Globus pallidus (tissue), 1 donor: ENCODE measurements at places on chromosomes 7 and 10.

GRCh38 chr7:101146-102046, 91.0 kb upstream of the FAM20C start:
- no peak for DNase-seq

GRCh38 chr10:120806081-120806480, 45.1 kb upstream of the WDR11 start:
- no peak for DNase-seq

DNA sequence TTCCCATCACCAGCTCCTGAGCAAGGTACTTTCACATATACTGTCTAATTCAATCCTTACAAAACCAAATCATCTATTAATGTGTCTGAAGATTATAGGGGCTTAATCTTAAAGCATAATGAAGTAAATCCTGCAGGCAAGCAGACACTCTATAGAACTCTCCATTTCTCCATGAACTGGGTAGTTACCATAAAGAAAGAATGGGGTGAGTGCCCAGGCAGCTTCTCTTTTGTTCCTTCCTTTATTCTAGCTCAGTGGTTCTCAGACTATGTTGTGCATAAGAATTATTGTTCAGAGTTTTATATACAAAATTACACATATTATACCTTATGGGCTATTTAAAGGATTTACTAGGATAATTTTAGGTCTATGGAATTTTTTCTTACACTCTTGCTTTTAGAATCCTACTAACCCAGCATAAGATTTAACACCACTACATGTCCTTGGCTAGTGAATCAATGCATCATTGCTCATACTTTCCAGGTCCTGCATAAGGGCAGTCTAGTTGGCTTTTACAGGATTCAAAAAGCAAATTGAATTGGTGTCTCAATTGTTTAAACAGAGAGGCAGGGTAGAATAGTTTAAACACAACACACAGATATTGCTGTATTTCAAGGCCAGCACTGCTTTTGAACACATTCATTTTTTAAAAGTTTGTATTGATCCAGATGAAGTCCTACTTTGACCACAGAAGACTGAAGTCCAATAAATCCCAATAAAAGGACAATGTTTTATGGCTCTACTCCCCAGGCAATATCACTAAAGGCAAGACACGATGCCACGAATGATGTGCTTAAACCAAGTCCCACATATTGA, 12.9 kb downstream of the SGCE start:
- no peak for DNase-seq

GRCh38 chr7:10804770-10805169, 168.9 kb upstream of the PHF14 start:
- no peak for DNase-seq

DNA sequence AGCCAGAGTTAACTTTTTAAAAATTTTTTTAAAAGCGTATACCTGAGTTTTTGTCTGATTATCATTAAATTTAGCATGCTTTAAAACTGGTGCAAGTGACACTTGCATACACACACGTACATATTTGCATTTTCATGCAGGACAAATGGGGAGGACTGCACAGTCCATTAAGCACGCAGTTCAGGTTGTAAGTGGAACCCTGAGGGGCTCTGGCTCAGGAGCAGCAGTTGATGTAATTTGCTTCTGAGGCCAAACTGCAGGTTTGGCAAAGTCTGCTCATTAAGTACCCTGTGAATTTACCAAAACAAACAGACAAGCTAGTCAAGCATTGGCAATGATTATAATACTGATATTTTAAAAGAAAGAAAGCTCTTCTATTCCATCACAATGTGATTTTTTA, 215.8 kb upstream of the PFKP start:
- no peak for DNase-seq

DNA sequence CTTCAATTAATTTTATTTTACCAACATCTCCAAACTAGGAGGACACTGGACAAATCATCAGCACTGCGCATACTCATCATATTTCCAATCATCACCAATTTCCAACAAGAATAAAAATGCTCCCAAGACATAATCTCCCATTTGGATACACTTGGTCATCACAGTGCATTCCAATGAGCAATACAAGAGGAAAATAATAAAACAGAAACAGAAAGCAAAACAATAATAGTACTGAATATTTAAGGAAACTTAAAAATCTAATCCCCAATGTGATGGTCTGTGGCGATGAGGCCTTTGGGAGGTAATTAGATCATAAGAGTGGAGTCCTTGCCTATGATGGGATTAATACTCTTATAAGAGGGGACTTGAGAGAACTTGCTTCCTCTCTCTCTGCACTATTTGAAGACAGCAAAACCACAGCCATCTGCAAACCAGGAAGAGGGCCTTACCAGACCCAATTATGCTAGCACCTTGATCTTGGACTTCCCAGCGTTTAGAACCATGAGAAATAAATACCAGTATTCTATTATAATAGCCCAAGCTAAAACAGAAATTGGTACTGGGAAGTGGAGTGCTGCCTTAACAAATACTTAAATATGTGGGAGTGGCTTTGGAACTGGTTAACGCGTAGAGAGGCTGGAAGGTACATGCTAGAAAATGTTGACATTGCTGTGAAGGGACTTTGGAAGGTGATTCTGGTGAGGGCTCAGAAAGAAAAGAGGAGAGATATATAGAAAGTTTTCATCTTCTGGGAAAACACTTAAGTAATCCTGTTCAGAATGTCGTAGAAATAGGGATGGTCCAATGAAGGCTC, 91.5 kb downstream of the JAZF1 start:
- DNase-seq = no peak

DNA sequence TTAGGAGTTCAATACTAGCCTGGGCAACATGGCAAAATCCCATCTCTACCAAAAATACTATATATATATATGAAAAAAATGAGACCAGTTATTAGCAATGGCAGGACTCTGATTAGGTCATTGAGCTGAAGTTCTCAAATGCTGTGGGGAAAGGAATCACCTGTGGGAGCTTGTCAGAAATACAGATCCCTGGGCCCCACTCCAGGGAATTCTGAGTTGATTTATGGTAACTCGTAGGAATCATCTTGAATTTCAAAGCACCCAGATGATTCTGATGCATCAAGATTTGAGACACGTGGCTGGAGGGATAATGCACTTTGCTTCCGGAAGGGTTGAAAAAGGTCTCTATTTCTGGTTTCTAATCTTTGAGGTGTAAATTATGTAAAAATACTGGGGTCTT, 1.0 kb upstream of the ANKRD1 start:
- DNase-seq = no peak

- DNase-seq = no peak
Observed at GRCh38 chr7:28595801-28596200, 183.5 kb downstream of the CREB5 start.

DNA sequence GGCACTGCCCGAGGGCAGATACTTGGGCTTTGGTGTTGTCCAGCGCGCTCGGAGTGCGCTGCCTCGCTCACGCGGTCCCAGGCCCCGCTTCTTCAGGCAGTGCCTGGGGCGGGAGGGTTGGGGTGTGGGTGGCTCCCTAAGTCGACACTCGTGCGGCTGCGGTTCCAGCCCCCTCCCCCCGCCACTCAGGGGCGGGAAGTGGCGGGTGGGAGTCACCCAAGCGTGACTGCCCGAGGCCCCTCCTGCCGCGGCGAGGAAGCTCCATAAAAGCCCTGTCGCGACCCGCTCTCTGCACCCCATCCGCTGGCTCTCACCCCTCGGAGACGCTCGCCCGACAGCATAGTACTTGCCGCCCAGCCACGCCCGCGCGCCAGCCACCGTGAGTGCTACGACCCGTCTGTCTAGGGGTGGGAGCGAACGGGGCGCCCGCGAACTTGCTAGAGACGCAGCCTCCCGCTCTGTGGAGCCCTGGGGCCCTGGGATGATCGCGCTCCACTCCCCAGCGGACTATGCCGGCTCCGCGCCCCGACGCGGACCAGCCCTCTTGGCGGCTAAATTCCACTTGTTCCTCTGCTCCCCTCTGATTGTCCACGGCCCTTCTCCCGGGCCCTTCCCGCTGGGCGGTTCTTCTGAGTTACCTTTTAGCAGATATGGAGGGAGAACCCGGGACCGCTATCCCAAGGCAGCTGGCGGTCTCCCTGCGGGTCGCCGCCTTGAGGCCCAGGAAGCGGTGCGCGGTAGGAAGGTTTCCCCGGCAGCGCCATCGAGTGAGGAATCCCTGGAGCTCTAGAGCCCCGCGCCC, at the start of gene NPY:
Gene NPY, plus strand, starts transcription at position 294 of the 802 bp plus-strand sequence. CDS start 1,051 bp downstream, outside the sequence.
- no peak for DNase-seq

- no peak for DNase-seq
Observed at GRCh38 chr7:82358923-82359322, 84.7 kb downstream of the CACNA2D1 start.

- DNase-seq = no peak
Observed at GRCh38 chr10:58706836-58707235, 194.2 kb downstream of the BICC1 start.

DNA sequence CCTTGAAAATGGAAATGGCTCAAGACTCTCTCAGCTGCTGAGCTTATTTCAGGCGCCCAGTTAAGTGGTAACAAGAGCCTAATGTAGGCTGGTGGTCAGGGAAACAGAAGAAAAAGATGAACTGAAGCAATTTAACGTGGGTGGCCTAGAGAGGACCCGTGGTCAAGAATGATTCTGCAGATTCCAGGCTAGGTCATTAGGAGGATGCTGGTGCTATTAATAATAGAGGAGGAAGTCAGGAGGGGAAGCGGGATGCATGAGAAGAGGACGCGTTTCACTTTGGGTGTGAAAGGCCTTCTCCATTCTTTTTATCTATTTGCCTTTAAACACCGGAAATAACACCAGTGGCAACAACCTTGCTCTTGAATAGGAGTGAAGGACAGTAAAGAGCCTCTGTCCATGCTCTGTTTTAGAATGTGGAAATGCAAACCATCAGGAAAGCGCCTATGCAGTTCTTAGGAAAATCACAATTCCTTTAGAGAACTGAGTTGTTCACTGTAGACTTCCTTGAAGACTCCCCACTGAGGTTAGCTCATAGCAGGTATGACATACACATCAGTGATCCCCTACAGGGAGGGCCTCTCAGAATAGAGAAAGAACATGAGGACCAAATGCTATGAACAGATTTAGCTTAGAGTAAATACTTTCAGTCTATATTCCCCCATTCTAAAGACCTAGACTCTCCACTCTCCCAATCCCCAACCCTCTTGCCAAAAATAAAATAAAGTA, 8.6 kb downstream of the LIPA start:
- no peak for DNase-seq

DNA sequence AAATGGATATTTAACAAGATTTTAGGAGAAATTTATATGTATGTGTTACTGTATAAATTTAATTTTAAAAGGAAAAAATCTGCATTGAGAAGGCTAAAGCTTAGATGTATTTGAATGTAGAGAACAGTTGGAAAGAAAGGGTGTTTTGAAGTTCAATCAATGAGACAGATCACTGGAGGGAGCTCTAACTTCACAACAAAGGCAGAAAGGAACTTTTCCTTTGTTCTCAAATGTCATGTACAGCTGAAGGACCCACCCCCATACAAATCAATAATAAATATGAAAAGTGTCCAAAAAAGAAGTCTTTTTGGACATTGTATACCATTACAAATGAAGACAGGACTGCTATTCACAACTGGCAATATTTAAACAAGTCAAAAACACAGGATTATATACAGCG, 403.4 kb downstream of the DNAJB9 start:
- DNase-seq = no peak

GRCh38 chr7:945556-946255, 8.8 kb downstream of the ADAP1 start:
- no peak for DNase-seq

- DNase-seq = no peak
Observed at GRCh38 chr10:36621346-36621745, 504.1 kb upstream of the ANKRD30A start.

GRCh38 chr10:42997151-42997848, 79.6 kb upstream of the RET start:
- DNase-seq = no peak

DNA sequence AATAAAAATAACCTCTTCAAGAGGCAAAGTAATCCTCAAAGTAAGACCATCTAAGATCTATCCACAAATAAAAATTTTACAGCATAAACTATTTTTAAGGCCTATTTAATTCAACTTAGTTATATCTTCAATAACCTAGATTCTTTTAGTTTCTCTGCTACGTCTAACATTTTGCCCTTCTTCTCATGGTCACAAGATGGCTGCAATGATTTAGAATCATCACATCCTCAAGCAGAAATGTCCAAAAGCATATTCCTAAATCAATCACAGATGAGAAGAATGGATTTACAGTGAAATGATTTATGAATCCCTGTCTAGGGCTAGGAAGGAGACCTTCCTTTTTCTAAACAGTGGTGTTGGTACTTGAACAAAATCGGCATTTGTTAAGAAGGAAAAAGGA, 304.7 kb downstream of the ARHGAP12 start:
- no peak for DNase-seq

GRCh38 chr7:107937531-107937930, 46.5 kb downstream of the DLD start:
- no peak for DNase-seq

GRCh38 chr7:2802504-2803341, 41.4 kb downstream of the GNA12 start:
- DNase-seq = no peak

DNA sequence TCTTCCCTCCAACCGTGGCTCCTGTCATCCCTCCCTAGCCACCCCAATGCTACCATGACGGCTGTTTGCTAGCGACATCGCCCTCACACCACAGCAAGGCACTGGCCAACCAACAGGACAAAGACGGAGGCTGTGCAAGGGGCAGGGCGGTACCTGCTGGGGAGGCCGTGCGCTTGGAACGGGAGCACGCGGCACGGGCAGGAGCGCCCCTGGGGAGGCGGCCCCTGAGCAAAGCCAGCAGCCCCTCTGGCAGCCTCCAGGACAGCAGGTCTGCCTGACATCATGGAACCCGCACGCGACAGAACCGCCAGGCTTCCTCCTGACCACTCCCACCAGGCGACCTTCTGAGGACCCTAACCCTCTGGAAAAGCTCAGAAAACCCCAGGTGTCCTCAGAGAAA, 12.7 kb downstream of the MAD1L1 start:
- no peak for DNase-seq

- DNase-seq = no peak
Observed at GRCh38 chr7:44976746-44977196, 2.0 kb downstream of the MYO1G start.

- no peak for DNase-seq
Observed at GRCh38 chr7:582931-583330, 63.3 kb upstream of the PDGFA start.

DNA sequence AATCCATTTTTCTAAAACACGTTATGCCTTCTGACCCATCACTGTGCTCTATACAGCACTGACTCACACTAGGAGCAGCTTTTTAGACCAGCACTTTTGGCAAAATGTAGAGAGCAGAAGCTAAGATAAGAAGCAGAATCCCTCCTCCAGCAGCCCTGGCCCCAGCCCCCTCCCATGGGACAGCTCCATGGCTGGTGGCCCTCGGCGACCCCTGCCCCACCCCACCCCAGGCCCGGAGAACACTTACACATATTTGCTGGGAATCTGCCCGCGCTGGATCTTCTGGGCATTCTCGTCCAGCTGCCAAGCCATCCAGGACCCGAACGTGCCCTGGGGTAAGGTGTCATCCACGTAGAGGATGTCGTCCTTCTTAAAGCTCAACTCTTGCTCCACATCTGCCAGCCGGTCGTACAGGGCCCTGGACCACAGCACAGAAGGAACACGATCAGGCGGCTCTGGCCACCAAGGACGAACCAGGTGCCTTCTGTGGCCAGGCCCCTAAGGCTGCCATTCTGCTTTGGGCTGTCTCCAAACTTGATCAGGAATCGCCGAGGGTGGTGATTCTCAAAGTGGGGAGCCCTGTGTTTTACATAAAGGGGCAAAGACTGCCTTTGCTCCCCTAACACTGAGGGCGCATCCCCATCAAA, 119.9 kb downstream of the DLG5 start:
- DNase-seq = no peak

GRCh38 chr7:14836571-14837189, 65.9 kb downstream of the DGKB start:
- no peak for DNase-seq
